ENCODE measurements at places on chromosomes 6 and 20.

DNA sequence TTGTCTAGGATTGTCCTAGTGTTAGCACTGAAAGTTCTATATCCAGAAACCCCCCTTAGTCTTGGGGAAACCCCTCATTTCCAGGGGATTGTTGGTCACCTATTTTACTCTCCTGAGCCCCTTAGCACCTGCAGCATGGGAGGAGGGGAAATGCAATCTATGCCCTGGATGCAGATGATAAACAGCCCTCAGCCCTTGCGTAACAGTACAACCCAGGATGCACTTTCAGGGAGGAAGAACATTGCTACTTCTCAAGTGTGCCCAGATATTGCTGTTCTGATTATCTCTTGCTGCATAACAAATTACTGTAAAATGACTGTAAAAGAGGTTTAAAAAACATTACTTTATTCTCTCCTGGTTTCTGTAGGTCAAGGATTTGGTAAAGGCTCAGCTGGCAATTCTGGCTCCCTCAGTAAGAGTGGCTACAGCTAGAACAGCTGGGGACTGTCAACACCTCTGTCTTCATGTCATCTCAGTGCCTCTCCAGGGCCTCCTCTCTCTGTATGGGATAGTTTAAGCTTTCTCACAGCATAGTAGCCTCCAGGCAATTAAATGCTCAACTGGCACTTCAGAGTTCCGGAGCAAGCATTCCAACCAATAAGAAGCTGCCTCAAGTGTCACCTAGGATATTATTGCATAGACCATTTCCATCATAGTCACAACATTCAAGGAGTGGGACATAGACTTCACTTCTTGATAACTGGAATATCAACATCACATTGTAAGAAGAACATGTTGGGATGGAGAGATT, 117.8 kb upstream of the FOXO3 start:
- DNase-seq, result no peak

DNA sequence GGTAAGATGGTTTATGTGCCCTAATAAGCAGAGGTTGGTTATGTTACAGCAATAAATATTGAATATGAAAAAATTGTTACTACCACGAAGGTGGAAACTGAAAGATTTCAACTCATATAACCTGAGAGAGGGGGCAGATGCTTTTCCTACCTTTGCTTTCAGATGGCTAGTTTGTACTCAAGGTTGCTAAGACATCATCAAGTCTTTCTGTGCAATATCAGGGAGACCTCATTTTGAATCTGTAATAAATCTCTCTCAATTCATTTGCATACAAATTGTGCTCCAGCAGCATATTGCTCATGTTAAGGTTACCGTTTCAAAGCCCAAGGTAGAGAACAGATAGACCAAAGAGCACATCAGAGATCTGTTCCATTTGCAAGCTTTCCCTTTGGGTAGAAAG, 220.4 kb downstream of the KHDC1L start:
- DNase-seq, result no peak

- no peak for DNase-seq
These were observed 53.9 kb upstream of the SCML4 start for GRCh38 chr6:107877968-107878367.

- no peak for DNase-seq
These were observed 23.9 kb upstream of the VSTM2L start for GRCh38 chr20:37878835-37879599.

DNA sequence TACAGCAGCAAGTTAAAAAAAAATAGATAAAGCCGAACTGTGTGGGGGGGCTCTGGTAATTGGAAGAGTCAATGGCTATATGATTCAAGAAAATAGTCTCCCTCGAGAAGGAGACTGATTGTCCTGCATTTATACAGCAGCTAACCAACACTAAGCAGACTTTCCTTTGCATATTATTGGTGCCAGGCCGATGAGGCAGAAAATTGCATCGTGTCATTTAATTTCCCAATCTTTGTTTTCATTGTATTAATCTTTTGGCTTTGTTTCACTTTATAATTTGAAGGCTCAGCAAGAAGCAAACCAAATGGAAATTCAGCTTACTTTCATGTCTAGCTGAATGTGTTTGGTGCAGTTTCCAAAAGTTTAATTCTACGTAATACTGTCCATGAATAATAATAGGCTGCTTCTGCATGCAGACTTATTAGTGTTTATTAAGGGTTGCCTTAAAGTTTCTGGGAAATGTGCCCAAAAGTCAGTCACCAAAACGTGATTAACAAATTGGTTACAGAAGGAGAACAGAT, 258.5 kb downstream of the HACE1 start:
- DNase-seq, result no peak

DNA sequence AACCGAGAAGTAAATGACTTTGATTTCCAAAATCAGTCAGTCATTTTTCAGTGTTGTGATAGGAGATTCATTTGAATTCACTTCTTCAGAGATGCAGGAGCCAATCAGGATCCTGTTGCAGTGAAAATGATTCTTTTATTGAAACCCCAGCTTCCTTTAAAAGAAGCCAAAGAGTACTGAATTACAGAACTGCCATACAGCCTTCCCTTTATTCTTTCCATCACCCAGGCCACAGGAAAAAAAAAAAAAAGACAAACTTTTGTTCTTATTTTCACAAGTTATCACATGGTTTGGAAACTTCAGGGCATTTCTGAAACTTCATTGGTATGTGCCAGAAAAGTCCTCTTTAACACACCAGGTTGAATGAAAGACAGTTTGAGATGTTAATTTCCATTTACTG, 1.8 kb upstream of the CARMIL1 start:
- DNase-seq, result no peak

GRCh38 chr20:38179846-38180245, 14.8 kb upstream of the TGM2 start:
- DNase-seq, result no peak

- no peak for DNase-seq
These were observed 195.5 kb downstream of the SIM1 start for GRCh38 chr6:100269189-100269588.

GRCh38 chr20:10170261-10170660, 48.4 kb upstream of the SNAP25 start:
- DNase-seq, result no peak

- DNase-seq, result no peak
These were observed 24.2 kb upstream of the PNPLA1 start for GRCh38 chr6:36245572-36246061.

DNA sequence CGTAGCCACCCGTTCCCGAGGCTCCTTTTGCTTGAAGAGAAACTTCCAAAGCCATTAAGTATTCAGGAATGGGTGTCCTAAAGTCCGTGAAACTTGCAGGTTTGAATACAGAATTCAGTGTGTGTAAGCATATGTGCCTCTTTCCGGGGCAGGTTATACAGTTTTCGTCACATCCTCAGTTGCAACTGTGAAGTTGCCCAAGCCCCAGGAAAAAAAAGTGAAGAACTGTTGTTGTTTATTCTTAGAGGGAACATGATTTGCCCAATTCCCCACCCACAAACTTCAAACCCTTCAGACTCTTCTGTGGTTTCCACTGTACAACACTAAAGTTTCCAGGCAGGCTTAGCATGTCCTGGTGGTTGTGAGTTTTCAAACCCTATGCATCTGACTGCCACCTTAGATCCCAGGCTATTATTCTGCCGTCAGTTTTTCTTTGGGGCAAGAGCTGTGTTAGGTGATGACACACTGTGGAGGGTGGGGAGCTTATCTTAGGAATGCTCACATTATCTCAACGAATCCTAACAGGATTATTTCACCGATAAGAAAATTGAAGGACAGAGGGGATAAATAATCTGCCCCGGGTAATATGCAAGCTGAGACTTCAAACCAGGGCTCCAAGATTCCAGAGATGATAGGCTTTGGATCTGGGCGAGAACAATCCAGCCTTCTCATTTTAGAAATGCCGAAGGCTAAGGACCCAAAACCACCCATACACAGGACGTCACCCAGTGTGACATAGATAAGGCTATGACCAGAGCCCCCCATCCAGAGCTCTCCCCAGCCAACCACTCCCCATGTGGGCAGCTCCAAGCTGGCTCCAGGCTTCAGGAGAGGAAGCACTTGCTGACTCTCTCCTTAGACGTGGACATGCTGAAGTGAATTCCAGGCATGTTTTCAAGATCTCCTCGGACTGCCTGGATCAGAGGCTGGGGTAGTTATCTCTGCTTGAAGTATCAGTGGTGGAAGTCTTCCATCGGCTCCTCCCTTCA, 81.7 kb upstream of the AFDN start:
- DNase-seq, result no peak
